ENCODE measurements at places on chromosomes 16 and 17.

- no peak for DNase-seq
These were observed 7.8 kb downstream of the ADGRG3 start for GRCh38 chr16:57675741-57676551.

DNA sequence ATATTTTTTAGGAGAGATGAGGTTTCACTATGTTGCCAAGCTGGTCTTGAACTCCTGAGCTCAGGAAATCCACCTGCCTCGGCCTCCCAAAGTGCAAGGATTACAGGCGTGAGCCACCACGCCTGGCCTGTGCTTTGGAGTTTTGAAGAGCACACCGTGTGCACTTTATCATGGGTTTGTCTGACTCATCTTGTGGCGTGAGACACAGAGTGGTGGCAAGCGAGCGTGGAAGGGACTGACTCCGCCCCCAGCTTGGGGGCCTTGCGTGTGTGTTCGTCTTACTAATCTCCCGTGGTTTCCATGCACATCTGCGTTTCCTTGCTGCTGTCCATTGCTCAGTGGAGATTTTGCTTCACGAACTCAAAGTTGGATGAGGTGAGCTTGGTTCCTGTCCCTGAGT lies 22.9 kb downstream of the CRAMP1 start:
- DNase-seq, result no peak

DNA sequence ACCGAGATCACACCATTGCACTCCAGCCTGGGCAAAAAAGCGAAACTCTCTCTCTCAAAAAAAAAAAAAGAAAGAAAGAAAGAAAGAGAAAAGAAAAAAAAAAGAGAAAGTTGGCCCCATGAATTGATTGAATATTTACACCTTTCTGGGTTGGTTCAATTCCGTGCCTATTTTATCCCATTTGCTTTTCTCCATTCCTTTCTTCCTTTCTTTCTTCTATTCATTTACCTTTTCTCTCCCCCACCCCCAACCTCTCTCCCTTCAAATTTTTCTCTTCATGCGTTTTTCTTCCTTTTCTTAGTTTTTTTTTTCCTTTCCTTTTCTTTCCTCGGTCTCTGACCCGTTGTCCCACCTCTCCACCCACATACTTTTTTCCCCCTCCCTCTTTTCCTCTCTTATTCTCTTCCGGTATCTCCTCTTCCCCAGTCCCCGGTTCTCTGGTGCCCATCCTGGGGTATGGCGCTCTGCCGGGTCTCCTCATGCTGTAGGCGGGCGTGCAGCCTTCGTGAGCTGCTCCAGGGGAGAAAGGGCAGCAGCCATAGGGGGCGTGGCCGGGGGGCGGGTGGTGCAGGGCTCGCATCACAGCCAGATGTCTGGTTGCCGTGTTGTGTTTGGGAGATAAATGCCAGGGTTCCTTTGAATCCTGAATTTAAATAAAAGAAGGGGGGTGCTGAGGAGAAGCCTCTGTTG lies 5.3 kb upstream of the COL1A1 start:
- no peak for DNase-seq

- no peak for DNase-seq
These were observed 39.8 kb downstream of the MAP1LC3B start for GRCh38 chr16:87431926-87432325.

- DNase-seq, result no peak
These were observed 66.8 kb downstream of the PIPOX start for GRCh38 chr17:29109477-29110371.

- DNase-seq, result no peak
These were observed 5.1 kb downstream of the PRSS21 start for GRCh38 chr16:2822158-2822495.

- DNase-seq, result no peak
These were observed 487.1 kb downstream of the GRIN2A start for GRCh38 chr16:9695152-9695551.
